ENCODE measurements at places on chromosomes 13 and 19.

DNA sequence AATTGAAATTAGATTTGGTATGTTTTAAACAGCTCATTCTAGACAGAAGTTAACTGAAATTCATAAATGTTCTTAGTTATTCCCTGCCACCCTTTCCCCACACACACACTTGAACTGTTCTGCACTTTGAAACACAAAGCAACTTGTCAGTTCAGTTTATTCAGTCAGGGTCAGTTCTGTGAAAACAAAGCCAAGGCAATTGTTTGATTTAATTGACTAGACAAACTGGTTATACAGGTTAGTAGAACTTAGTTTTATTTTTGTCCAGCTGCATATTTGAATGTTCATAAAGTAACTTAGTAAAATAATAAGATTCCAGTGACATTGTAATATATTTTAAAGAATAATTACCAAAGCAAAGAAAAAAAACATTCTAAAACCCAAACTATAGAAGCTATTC, 98.3 kb upstream of the KLF5 start:
- no peak for DNase-seq

DNA sequence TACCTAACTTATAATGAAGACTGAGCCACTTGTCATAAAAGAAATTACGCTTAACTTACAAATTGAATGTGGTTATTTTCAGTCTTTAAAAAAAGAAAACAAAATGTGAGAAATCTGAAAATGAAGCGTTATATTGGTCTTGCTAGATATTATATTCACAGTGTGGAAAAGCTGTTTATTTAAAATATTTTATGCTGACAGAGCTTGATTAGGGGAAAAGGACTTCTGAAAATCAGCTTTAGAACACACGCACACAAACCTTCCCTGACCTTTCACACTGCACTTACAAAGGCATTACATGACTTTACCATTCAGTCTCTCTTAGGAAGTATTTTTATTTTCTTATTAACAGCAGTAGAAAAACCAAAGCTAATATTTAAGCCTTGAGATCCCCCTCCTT, 461.5 kb downstream of the DIAPH3 start:
- no peak for DNase-seq

GRCh38 chr19:30062907-30063649, 121.0 kb downstream of the URI1 start:
- DNase-seq, result no peak

GRCh38 chr19:5718579-5719273, 1.2 kb downstream of the LONP1 start:
- no peak for DNase-seq

DNA sequence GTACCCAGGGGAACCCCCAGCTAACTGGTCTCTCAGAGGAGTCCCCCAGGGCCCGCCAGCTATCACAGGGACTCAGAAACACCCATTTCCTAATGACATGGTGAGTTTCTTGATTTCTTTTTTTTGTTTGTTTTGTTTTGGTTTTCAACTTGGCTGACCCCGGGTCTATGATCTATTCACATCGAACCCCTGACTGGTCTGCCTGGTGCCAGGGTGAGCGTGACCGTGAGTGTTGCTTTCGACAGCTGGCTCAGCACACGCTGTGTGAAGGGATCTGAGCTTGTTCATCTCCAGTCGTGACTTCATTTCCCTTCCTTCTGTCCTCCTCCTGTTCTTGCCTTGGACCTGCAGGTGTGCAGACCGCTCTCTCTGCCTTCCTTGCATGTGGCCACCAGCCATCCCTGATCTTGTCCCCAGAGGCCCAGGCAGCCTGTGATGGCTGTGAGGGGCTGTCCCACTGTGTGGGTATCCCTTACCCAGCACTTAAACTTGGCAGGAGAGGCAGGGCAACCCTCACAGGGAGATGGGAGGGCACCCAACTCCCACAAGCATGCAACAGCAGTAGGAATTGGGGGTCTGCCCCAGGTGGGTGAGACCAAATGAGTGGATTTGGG, 26.2 kb downstream of the TMEM161A start:
- DNase-seq, result no peak

All from activated CD8-positive, alpha-beta memory T cell treated with anti-CD3 and anti-CD28 coated beads for 1 hour (primary cell).